ENCODE measurements at places on chromosomes 16 and 17.

DNA sequence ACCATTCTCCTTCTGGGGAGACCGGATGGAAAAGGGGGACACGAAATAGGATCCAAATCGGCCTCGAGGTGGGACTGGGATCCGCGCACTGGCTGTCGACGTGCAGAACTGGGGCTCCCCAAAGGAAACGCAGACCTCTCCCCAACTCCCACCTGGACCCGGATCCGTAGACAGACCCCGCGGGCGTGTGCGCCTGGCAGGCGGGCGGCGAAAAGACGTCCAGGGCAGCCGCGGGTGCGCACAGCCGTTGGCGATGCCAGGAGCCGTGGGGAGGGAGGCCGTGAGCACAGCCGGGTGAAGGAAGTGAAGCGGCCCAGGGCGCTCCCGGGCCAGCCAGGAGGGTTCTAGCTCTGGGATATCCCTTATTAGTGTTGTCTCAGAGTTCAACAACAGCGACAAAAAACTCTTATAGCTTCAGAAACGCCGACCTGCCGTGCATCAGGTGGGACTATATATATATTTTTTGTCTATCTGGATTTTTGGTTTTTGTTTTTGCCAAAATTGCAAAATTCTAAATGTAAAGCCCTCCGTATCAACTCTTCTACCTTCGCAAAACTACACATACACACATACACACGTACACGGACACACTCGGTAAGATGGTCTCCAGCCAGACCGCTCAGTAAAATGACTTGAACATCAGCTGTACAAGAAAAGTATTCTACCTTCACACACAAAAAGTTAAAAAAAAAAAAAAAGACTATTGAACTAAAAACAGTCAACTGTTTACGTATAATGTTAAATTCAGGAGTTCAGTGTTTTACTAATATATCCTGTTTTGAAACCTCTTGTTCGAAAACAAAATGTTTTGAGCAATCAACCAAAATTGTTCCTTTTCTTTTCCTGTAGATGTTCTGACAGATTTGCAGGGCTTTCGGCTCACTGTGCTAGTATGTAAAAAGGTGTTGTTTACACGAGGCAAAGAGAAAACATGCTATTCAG, 5.2 kb upstream of the AATF start:
- no peak for DNase-seq

- DNase-seq, result no peak
These were observed 3.9 kb upstream of the SPATA32 start for GRCh38 chr17:45265821-45266220.

DNA sequence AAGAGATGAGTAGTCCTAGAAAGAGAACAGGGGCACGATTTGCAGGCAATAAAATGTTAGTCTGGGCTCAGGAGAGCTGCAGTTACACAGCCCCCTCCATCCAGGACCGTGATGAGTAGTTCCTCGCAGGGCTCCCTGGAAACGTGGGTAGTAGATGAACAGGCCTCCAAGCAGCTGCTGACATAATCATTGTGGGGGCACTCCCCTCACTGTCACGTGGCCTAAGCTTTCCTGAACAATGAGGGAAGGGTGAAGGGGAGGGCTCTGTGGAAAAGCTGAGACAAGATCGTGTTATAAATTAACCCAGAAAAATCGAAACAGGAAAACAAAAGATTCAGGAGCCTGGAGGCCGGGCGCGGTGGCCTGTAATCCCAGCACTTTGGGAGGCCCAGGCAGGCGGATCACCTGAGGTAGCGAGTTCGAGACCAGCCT, 1.3 kb upstream of the PER1 start:
- no peak for DNase-seq

DNA sequence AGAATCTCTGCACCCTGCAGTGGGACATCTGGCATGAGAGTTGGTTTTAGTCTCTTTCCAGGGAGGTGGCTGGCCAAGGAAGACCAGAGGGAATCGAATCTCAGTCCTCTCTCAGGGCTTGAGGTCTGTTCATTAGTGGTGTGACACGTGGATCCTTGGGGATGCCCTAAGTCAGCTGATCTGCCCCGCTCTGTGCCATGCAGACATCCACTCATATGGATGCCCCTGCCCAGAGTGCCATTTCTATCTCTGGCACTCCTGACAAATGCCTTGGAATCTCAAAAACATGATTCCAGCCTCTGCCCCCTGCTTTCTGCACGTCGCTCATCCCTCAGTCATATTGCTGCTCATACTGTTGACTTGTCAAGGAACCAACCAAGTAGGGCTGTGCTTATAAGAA, 38.8 kb downstream of the WSCD1 start:
- no peak for DNase-seq

DNA sequence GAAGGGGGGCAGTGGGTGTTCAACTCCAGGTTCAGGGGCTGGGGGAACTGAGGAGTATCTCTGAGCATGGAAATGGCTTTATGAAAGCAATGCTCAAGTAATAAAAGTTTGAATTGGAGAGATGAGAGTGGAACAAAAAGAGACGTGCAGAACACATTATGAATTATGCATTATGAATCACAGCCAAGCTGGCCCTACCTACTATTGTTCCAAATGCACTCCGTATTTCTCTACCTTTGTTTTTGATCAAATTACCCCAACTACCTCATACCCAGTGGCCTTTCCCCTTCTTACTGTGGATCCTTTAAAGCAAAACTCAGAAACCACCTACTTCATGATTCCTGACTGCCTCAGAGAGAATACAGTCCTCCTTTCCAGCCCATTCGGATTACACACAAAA, 38.1 kb downstream of the TEKT3 start:
- DNase-seq, result no peak

DNA sequence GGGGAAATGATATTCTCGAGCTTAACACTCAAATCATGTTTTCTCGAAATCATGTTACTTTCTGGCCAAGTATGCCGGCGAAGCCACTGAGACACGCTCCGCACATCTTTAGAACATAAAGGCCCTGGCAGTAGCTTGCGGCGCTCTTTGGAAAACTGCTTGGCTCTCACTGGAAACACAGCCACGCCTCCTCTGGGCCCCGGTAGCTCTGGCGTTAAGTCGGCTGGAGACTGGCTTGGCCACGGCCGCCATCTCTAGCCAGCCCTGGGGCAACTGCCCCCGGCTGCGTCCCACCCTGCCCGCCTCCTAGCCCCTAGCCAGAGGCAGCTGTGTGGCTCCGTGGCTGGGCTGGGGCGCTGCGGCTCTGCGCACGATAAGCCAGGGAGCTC, 9.2 kb upstream of the BAIAP2 start:
- DNase-seq, result no peak

DNA sequence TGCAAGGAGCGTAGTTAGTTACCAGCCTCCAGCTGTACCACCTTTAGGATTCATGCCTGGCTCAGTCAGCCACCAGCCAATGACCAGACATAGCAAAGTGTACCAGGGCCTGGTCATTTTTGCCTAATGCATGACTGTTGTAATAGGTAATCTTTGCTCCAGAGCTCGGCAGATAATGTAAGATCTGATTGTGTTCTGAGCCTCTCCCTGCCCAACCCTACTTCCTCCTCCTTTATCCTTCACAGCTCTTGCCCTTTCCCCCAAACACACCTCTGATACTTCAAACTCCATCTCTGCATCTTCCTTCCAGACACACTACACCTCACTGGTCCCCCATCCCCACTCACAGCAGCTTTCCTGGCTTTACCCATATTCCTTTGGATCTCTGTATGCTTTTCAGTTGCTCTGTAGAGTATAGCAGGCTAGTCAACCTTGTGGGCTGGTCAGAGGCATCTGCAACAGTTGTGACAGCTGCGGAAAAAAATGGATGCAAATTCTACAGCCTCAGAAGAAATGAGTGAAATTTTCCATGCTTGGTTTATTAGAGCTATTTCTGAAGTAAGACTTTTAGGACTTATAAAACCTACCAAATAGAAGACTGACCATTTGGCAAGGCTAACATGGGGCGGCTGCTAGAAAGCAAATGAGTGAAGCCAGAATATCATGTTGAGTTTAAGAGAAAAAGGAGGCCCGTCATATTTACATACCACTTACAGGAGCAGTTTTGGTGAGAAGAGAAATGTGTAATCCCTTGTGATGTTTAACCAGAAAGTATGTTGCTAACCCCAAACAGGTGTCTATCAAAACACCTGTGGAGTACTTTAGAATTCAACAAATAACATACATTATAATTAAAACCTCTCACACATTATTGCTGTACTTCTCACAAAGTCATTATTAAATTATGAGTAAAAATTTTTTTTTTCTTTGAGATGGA, 19.9 kb upstream of the C16orf87 start:
- no peak for DNase-seq

DNA sequence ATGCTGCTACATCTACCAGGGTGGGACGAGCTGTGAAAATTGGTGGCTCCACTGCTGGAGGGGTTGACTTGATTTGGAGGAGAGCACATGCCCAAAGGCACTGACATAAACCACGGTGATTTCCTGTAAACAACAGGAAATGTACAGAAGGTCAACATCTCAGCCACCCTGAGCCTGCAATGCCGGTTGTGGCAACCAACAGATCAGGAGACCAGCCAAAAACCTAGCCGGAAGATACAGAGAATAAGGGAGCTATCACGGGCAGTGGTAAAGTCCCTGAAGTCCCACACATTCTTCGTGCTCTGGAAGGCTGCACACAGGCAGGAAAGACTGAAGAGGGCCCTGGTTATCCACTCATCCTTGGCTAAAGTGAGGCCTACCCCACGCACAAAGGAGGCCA, 56.2 kb downstream of the ADCY9 start:
- DNase-seq, result no peak

GRCh38 chr17:51142597-51142996, 10.8 kb upstream of the NME1 start:
- DNase-seq, result no peak

GRCh38 chr16:27595993-27596392, 46.0 kb downstream of the KATNIP start:
- DNase-seq, result no peak

- DNase-seq, result no peak
These were observed 84.9 kb upstream of the CBX4 start for GRCh38 chr17:79923974-79924638.

- no peak for DNase-seq
These were observed 524 bp downstream of the STRADA start for GRCh38 chr17:63741143-63741407.

DNA sequence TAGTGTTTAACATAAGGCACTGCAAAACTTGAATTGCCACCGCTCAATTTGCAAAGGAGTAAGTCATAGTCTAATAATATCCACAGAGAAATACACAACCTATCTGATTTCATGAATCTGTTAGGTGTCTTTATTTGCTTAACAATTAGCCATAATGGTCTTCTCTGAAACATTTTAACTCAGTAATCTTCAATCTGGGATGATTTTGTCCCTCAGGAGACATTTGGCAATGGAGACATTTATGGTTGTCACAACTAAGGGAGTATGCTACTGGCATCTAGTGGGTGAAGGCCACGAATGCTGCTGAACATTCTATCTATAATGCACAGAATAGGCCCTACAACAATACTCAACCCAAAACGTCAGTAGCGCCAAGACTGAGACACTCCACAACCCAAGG, 4.3 kb downstream of the UBE2G1 start:
- no peak for DNase-seq

- no peak for DNase-seq
These were observed 561 bp upstream of the HERPUD1 start for GRCh38 chr16:56931271-56931891.

- no peak for DNase-seq
These were observed 43.6 kb downstream of the NLRC5 start for GRCh38 chr16:57032931-57033330.

DNA sequence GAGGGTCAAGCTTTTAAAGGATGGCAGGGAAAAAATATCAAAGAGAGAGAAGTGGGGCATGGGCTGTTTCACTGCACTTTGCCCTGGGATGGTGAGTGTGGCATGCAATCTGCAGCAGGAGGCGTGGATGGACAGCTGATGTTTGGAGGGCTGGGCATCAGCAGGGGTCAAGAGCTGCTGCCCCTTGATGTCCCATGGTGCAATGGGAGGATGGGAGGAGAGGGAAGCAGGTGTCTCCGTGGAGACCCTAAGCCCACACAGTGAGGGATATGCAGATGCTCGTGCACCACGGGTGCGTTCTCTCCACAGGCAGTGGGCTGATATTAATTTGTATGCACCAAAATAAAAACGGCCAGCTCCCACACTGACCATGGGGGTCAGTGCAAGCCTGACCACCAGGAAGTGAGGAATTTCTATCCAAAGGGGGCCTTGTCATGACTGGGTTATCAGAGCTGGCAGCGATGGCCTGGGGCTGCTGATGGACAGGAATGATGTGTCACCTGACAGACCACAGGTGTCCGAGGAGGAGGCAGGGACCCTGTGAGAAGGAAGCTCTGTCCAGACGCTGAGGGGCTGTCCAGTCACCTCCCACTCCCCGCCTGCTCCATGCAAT, 183.6 kb downstream of the IRF8 start:
- no peak for DNase-seq

- DNase-seq, result no peak
These were observed 26.2 kb upstream of the IRF8 start for GRCh38 chr16:85872734-85873133.

GRCh38 chr16:27470567-27471431, 68.8 kb downstream of the IL21R start:
- DNase-seq, result no peak

DNA sequence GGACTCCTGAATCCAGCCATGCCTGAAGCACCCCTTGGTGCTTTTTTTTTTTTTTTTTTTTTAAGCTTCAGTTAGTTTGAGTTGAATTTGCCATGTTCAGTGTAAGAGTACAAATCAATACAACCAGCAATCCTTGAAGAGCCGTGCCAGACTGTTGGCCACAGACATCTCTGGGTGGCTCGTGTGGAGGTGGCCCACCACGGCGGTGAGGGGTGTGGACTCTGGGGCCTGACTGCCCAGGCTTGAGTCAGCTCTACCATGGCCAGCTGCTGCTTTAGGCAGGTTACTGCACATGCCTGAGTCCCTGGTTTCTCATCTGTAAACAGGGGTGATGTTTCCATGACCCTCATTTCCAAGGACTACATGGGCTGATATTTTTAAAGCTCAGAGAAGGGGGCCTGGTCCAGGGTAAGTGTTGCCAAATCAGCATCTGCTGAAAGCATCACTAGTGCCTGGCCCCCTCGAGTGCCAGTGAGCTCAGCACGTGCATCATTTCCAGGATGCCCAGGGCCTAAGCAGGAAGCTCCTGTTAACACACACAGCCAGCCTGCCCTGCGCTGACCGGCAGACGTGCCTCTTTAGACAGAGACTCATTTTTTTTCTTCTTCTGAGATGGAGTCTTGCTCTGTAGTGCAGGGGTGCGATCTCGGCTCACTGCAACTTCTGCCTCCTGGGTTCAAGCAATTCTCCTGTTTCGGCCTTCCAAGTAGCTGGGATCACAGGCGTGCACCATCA, 90.1 kb downstream of the DNAH17 start:
- no peak for DNase-seq

GRCh38 chr16:4675864-4676786, 17.2 kb upstream of the NUDT16L1 start:
- no peak for DNase-seq
